Heart right ventricle (tissue), 16 donors: ENCODE measurements at places on chromosomes 5 and 9. TPM values are rescaled to one million over a fixed set of nuclear protein-coding genes. Genes with fewer than 3 reads are reported as not detected.

GRCh38 chr5:150523472-150524350 is 15.8 kb downstream of the NDST1 start:
- no peak for DNase-seq

GRCh38 chr9:79353856-79354520 is 217.8 kb upstream of the TLE4 start:
- DNase-seq, result no peak

DNA sequence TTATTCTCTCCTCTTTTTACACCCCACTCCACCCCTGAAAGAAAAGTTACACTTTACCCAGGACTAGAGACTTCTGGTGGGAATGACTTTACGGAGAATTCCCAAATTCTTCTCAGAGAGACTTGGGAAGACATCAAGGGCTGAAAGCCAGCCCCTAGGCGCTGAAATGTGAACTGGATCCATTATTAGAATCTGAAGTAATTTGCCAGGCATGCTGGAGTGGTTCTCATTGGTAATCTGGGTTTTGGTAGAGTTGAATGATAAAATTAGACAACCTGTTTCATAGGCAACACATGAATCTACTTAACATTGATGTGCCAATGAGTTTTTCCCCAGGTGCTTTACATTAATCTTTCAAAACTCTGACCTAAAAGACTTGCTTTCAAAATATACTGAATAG is 324.8 kb downstream of the ADAMTS6 start:
- DNase-seq, result no peak

The RBM18 gene
- total RNA-seq, result 38.0 TPM
